Jurkat, Clone E6-1 (cell line): ENCODE measurements at places on chromosomes 1 and 21.

DNA sequence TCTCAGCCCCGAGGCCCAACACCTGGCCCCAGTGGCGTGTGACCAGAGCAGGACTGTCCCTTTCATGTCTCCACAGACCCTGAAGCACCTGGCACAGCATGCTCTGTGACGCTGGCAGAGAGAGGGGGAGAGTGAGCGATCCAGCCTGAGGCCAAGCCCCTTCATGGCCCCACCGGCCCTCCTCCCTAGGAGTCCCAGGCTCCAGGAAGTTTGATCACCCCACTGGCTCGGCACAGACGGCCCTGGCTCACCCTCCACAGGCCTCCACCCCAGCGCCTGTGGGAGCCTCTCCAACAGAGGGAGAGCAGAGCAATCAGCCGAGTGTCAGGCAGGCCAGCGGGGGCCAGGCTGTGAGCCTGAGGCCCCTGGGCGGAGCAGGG, 11.0 kb downstream of the SH3BGRL3 start:
- DNase-seq = no peak

GRCh38 chr1:207014728-207015127, 17.8 kb downstream of the C1orf116 start:
- no peak for DNase-seq

- no peak for DNase-seq
Measured at GRCh38 chr1:152186556-152187285, 27.7 kb upstream of the RPTN start.

GRCh38 chr1:226047495-226047894, 15.0 kb upstream of the H3-3A start:
- no peak for DNase-seq

- no peak for DNase-seq
Measured at GRCh38 chr1:13494025-13494424, 19.8 kb downstream of the LRRC38 start.

GRCh38 chr1:44119525-44119924, 904 bp downstream of the KLF17 start:
- DNase-seq = no peak

DNA sequence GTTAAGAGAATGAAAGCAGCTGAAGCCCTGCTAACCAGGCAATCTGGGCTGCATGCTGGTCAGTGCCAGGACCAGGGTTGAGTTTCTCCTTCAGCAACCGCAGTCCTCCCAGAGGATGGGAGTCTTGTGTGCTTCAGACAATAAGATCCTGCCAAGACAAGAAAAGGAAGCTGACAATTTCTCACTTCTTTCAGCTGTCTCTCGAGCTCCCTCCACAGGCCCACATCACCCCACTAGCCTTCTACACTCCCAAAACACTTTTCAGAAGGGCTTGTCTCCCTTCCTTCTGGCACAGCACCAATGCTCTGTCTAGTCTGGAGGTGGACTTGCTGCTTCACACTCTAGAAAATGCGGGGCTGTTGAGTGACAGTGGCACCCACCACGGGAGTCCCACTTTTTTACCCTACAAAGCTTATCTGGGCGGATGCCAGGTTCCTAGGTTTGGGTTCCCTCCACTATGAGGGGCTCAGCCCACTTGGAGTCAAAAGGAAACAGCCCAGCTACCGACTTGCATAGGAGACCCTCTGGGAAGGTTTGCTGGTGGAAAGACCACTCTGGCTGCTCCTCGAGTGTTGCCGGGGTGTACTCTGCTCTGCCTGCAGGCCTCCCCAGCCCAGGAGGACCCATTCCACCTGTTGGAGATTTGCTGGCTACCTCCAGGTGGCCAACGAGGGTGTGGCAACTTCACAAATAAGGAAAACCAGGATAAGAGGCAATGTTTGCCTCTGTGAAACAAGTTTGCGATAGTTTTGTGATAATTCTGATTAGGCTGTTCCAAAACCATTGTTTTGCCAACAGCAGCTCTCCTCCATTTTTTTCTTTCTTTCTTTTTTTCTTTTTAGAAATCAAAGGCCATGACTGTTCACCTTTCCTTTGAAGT, 68.9 kb downstream of the TENT5C start:
- peak; percentile 54 for DNase-seq

GRCh38 chr1:228837032-228837431, 101.8 kb downstream of the RHOU start:
- no peak for DNase-seq

DNA sequence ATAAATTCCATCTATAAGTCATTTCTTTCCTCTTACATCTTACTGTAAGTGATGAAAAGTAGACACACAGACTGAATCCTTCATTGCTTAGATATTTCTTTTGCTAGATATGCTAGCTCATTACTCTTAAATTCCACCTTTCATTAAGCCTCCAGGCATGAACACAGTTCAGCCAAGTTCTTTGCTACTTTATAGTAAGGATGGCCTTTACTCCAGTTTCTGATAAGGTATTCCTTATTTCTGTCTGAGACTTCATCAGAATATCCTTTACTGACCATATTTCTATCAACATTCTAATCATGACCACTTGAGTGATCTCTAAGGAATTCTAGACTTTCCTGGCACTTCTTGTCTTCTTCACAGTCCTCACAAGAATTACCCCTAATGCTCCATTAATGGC, 191.7 kb upstream of the KCTD3 start:
- no peak for DNase-seq

DNA sequence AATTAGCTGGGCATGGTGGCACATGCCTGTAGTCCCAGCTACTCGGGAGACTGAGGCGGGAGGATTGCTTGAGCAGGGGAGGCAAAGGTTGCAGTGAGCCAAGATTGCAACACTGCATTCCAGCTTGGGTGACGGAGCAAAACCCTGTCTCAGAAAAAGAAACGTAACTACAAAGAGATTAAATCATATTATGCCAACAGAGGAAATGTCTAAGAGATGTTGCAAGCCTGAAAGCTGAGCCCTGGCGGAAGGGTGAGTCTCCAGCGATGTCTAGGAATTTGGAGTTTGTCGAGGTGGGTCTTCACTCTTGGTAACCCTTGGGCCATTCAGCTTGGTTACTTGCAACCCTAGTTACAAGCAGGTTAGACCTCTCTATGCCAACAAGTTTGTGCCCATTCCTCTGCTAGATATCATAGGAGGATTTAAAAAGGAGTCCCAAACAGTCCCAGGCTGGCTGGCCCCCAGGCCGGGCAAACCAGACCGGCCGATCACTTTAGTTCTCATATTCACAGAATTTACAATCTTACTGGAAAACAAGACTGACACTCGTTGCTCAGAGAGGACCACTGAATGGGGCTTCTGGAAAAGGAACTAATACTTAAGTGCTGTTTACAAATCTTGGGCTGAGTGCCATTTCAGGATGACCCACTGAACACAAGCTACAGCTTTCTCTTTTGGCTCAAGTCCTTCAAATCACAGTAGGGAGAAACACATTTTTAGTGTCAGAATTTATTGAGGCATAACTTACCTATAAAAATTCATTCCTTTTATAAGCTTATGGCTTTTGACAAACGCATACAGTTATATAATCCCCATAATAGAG, 27.1 kb downstream of the SLC30A1 start:
- no peak for DNase-seq

GRCh38 chr1:94579876-94580294, 38.3 kb upstream of the F3 start:
- no peak for DNase-seq

- peak; percentile 77 for DNase-seq
Measured at GRCh38 chr1:108643492-108644335, 17.2 kb downstream of the HENMT1 start.

GRCh38 chr1:53589043-53589887, 130.1 kb downstream of the DMRTB1 start:
- DNase-seq = no peak

- no peak for DNase-seq
Measured at GRCh38 chr1:98906361-98906760, 98.3 kb downstream of the PLPPR5 start.

GRCh38 chr1:85316321-85316720, 39.9 kb upstream of the BCL10 start:
- no peak for DNase-seq

DNA sequence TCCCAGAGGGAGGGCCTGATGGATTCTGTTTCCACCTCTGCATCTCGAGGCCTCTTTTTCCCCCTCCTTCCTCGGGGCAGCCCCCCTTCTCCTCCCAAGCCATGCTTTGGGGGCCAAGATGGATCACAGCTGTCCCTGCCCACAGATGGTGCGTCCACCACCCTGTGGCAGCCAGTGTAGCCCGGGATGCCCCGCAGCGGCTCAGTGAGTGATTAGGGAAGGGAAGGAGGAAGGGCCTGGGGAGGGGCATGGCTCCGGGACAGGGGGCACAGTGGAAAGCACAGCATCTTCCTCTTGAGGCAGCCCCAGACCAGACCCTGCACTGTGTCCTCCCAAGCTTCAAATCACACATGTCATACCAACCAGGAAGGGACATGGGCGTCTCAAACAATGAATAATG, 622.4 kb downstream of the MATN1 start:
- DNase-seq = no peak

DNA sequence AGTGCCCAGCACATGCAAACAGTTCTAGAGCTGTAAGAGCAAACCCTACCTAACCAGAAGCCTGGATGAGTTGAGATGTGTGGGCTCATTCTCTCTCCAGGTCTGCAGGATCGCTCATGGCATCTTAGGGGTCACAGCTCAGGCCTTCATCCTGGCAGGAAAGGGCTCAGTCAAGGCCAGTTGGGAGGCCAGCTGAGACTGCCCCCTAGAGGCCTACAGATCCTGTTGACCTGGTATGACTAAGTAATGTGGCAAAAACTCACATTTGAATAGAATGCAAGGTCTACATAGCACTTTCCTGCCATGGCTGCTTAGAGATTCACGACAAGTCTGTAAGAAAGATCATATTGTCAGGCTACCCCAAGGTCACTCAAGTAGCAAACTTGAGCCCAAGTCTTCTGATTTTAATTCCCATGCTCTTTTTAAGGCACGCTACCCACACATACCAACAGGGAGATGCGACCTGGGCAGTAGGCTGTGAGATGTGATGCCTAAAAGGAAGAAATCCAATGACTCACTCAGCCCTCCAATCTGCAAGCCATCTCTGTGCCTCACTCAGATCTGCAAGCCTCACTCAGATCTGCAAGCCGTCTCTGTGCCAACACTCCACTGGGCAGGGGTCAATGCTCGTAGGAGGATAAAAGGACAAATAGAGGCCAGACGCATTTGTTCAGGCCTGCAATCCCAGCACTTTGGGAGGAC, 5.1 kb upstream of the CAPN8 start:
- DNase-seq = no peak

DNA sequence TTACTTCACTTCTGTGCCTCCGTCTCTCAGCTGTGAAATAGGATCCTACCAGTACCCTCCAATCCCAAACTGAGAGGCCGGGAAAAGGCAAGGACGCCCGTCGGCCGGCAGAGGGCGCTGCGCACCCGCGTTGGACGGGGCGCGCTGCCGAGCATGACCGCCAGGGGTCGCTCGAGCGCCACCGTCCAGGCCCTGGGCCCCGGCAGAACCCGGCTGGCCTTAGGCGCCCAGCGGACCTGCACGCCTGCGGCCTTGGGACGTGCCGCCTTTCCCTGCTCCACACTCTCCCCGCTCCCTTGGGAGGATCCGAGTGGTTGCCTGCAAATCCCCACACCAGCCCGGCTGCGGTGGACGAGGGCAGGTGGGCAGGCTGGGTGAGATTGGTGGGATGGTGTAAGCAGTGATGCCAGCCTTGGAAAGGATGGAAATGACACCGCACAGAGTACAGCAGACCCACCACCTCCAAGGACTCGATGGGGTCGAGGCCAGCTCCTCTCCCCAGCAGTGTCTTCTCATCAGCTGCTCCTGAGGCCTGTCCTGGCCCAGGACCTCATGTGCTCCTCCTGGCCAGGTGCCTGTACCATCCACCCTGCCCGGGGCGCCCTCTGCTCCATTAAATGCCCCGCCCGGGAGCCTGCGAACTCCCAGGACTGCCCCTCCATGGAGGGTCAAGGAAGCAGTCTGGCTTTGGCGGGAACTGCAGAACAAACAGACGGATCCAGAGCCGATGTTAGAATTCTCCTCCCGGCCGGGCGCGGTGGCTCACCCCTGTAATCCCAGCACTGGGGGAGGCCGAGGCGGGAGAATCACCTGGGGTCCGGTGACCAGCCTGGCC, 47.4 kb upstream of the LBR start:
- no peak for DNase-seq

DNA sequence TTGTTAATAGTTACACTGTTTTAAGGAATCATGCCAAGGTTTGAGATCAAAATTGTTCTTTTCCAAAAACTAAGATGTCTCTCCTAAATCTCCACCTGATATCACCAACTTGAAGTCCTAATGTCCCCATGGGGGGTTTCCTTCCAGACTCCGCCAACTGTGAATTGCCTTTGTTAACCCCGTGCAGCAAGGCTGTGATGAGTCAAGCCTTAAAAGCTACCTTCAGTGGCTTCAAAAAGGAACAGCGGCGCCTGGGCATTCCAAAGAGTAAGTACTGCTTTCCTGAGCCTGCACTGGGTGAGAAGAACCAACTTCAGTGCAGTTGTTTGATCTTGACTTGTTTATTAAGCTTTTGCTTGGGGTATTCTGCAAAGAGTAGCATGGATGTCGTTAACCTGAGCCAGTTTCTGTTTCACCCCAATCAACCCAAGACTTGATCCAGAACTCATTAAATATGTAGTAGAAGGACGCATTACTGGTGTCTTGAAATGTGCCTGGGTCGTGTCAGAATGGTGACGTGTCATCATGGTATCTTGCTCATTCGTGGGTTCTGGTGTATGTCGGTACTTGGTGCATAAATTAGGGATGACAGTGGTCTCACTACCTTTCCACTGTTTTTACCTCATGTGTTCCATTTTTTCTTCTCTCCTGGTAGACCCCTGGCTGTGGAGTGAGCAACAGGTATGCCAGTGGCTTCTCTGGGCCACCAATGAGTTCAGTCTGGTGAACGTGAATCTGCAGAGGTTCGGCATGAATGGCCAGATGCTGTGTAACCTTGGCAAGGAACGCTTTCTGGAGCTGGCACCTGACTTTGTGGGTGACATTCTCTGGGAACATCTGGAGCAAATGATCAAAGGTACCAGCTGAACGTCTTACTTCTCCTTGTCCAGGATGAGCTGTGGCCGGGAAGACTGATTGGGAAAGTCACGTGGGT, 8.7 kb downstream of the ETS2 start:
- DNase-seq = no peak

DNA sequence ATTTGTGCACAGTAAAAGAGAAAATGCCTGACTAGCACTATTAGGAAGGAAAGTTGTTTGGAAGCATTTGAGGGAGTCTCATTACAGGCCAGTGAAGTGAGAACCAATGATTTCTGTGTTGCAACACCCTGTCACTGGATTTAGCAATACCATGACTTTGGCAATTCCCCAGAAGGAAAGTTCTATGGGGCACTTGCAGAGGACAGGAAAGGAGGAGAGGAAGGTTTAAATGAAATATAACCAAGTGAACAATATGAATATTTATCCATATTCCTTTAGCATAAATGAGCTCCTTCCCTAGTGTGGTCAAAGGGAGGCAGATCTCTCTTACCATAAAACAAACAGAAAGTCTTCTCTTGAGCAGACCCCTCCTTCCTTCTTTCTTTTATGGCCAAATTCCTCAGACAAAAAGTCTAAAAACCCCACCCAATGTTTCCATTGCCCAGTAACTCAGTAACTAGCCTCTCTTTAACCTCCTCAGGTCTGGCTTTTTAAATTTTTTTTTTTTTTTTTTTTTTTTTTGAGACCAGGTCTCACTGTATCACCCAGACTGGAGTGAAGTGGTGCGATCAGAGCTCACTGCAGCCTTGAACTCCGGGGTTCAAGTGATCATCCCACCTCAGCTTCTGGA, 5.5 kb downstream of the TLR5 start:
- no peak for DNase-seq

GRCh38 chr1:161206411-161207140, 4.4 kb downstream of the NDUFS2 start:
- no peak for DNase-seq

GRCh38 chr1:77288275-77288674, 6.5 kb downstream of the AK5 start:
- no peak for DNase-seq

- DNase-seq = no peak
Measured at GRCh38 chr1:93681101-93681988, at the start of gene BCAR3. TSS of gene BCAR3 (minus strand) at chr1:93681837. CDS start at chr1:93674930, 6,907 bp downstream.
